ENCODE measurements at places on chromosomes 2 and 18.
A peak's percentile ranks its signal among the peaks of the same experiment; 100 is the strongest.

DNA sequence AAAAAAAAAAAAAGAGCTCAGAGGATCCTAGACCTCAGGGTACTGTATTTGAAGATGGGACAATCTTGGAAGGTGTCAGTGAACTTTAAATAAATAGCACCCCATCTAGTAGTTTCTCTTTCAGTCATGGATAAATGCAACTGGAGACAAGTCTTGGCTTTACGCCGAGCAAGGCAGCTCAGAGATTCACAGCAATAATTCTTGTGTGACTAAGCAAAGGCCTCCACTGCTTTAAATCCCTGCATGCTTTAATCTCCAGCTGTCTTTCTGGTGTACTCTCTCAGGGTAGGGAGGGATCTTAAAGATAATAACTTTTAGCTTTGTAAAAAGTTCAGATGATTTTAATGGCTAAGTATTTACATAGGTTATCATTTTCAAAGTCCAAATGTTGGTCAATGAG is 36.3 kb downstream of the NRXN1 start:
- no peak for DNase-seq

GRCh38 chr18:3139406-3139805 is 80.4 kb downstream of the MYOM1 start:
- no peak for DNase-seq

DNA sequence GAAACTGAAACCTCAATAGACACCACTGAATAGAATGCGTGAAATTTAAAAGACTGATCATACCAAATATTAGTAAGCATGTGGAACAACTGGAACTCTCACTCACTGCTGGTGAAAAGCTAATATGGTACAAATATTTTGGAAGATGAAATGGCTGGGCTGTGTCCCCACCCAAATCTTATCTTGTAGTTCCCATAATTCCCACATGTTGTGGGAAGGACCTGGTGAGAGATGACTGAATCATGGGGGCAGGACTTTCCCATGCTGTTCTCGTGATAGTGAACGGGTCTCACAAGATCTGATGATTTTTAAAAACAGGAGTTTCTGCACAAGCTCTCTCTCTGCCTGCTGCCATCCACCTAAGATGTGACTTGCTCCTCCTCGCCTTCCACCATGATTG is 32.0 kb upstream of the MYCN start:
- no peak for DNase-seq

- DNase-seq = no peak
Measured at GRCh38 chr18:69956665-69957620, 9.3 kb upstream of the CD226 start.

DNA sequence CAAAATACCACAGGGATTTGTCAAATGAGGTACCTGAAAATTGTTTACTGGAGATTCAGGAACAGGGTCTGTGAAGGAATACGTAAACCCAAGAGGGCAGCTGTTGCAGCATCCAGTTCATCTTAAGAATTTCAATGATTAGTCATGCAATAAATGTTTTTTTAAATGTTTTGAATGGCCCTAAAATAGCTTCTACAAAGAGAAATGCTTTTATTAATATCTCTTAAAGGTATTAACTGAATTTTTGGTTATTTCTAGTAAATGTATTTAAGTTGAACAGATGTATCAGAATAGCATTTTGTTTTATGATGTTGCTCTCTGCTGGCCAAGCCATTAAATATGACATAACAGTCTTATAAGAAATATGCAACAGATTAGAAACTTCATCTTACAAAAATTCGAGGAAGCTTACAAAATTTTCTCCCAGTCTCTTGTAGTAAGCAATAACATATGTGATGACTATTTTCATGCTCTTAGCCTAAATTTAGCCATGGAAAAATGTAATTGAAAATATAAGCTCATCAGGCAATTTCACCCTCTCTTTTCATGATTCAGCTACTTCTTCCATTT is 863.9 kb downstream of the SUCLG1 start:
- no peak for DNase-seq

GRCh38 chr2:220373878-220374277 is 746.4 kb downstream of the SLC4A3 start:
- DNase-seq = no peak

DNA sequence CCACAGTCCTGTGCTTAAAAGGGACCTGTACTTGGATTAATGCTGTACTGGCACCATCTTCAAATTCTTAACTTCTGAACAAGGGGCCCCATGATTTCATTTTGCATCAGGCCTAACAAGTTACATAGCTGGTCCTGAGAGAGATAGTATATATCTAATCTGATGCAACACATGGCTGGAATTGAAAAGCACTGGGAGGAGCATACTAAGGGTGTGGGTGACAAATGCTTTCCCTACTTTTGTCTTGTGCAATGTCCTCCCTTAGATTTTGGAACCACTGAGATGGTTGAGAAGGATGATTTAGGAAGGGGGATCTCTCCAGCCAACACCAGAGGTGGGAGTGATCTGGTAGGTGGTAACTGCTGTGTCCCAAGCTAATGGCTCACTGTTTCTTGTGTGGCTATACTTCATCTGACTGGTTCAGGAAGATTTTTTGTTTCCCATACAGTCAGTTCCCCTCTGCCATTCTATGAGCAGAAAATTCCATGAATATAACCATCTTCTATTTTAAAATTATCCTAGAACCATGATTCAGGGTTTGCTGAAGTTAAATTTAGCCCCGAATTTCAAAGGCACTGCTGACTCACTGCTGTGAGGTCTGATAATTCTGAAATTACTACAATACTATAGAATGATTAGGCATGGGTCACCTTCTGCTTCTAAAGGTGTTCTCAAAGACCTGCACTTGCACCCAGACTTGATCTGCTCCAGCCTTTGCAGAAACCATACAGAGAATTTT is 108.3 kb upstream of the NCKAP5 start:
- peak; percentile 36 for DNase-seq

- DNase-seq = no peak
Measured at GRCh38 chr18:59562751-59563150, 134.5 kb downstream of the CCBE1 start.

GRCh38 chr2:39379643-39380524 is 57.2 kb downstream of the MAP4K3 start:
- peak; percentile 72 for DNase-seq

GRCh38 chr2:29367986-29368658 is 252.9 kb downstream of the CLIP4 start:
- DNase-seq = no peak

GRCh38 chr2:9889812-9890261 is 46.6 kb downstream of the TAF1B start:
- DNase-seq = no peak

GRCh38 chr2:641872-642815 is 35.1 kb downstream of the TMEM18 start:
- DNase-seq = no peak

DNA sequence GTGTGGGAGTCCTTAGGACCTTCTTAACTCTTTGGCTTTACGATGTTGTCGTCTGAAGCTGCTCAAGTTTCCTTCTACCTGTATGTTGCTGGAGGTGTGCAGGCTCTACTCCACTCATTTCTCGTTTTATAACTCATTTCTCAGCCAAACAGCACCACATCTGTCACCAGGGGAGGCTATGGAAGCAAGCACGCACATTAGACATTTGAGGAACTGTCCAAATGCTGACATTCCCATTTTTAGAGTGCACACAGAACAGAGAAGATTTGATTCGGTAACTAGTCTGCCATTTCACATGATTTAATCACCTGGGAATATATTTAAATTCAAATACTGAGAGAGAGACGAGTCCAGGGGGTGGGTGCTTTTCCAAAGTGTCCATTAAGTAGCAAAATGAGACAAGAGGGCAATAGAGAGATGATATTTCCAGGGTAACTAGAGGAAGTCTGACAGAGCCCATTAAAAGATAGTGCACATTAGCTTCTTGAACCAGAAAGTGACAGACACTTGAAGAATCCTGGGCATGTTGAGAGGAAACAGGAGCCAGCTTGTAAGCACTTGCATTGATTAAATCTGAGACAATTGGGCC is 793.3 kb downstream of the TDRD15 start:
- DNase-seq = no peak

- no peak for DNase-seq
Measured at GRCh38 chr2:43341959-43342757, 115.8 kb upstream of the ZFP36L2 start.

DNA sequence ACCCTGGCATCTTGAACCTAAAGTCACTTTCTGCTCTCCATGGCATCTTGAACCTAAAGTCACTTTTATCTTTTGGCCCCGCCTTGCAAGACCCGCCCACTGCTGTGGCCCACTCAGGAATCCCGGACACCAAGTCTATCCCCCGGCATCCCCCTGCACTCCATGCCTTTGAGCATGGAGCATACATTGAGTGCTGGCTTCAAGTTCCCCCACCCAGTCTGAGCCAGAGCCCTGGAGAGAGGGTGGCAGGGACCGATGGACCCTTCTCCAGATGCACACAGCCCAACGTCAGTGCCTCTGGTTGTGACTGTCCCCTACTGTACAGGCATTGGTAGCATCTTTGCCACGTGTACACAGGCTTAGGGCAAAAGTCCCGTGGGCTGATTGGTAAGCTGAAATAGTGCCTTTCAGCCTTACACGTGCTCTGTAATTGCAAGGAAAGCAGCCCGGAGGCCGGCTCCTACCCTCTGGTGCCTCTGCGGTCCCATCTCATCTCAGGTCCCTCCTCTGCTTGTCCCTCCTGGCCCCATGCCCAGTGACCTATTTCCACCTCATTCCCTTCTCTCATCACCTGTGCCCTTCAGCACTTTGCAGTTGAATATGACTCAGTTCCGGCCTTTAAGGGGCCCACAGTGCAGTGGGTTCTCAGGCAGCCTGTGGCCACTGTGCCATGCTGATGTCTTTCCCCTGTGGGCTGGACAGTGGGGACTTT is 154.0 kb downstream of the INHBB start:
- DNase-seq = peak; percentile 88

GRCh38 chr18:55443776-55444175 is 144.2 kb downstream of the TCF4 start:
- DNase-seq = no peak

DNA sequence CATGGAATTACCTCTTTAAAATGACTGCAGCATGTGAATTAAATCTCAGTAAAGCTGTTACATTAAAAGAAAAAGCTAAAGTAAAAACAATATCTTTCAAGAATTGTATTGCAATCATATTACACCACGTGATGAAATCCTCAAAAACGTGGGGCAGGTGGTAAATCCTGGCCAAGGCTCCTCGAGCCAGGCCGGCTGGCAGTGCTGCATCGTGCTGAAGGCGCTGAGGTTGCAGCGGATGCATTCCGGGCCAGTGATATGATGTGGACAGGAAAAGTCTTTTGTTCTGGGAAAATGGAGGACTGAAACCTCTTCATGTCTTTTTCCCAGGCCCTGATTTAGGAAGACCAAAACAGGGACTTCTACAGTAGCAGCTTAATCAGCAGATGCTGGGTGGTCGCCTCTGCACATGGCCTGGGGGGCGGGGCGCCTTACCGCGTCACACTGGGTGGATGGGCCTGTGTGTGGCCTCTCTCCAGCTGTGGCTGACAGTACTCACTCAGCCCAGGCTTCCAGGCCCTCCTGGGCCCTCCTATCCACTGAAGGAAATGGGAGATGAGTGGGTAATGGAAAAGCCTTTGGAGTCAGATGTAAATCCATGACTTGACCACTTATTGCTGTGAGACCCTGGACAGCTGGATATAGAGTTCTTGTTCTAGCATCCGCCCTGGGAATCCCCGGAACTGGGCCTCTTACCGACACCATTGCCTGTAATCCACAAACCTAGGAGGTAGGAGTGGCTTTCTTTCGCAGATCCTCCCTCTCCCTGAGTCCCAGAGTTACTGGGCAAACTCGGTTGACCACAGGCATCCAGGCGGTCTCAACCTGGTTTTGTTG is 45.1 kb downstream of the PROC start:
- peak; percentile 67 for DNase-seq

- no peak for DNase-seq
Measured at GRCh38 chr2:72583376-72583775, 242.5 kb downstream of the EXOC6B start.

- no peak for DNase-seq
Measured at GRCh38 chr18:61771861-61772260, 120.9 kb downstream of the RNF152 start.

DNA sequence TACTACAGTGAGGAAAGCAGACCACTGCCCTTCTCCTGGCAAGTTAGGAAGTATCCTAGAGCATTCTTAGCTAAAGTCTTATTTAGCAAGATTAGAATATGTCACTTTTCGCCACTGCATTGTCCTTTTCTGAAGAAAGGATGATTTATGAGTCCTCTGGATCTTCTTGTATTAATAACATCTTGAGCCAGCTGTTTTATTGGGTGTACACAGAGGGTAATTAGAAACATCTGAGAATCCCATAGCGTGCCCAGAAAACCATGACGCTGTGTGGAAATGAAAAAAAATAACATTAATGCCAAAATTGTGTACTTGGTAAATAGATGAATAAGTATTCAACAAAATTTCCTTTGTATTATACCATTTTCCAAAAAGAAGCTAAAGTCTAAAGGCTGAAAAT is 198.7 kb downstream of the LTBP1 start:
- no peak for DNase-seq

GRCh38 chr18:11983592-11983991 is 2.3 kb downstream of the IMPA2 start:
- no peak for DNase-seq

DNA sequence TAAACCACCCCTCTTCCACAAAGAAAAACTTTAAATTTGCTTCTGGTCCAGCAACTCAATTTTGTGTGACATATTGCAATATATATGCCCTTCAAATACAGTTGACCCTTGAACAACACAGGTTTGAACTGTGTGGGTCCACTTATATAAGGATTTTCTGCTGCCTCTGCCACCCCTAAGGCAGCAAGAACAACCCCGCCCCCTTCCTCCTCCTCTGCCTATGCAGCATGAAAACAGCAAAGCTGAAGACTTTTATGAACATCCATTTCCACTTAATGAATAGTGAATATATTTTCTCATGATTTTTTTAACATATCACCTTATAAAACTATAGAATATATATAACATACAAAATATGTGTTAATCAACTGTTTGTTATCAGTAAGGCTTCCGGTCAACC is 58.3 kb downstream of the EML4 start:
- DNase-seq = no peak

DNA sequence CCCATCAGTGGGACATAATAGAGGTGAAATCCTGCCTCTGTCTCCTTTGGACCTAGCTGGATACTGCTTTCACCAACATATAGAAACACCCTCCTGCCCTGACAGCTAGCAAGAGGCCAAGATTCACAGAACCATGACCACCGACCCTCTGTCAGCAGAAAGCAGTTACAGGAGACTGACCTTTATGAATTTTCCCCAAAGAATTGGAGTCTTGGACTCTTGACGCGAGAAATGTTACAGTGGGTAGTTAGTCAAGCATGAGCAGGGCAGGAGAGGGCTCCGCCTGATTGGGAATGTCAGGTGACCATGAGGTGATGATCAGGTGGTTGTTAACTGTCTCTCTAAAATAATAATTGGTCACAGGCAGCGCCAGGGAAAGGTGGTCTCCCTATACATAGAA is 1002.3 kb downstream of the TDRD15 start:
- no peak for DNase-seq

DNA sequence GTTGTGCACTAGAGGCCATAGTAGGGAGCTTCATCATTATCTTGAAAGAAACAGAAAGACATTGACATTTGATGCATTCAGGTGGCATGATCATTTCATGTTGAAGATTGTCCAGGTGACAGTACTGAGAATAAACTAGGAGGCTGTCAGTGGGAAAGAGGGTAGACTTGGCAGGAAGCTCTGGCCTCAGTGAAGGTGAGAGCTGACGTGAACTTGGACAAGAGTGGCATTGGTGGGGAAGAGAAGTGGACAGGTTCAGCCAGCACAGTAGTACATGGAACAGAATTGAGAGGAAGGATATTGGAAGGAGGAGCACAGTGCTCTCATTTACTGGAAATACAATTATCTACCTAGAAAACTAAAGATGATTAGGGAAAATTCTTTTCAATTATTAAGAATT is 245.2 kb downstream of the CYRIA start:
- DNase-seq = no peak
